ENCODE measurements at places on chromosomes 16 and 17. TPM values are rescaled to one million over a fixed set of nuclear protein-coding genes. Genes with fewer than 3 reads are reported as not detected.

The TMEM100 gene
- polyA plus RNA-seq, result not detected

DNA sequence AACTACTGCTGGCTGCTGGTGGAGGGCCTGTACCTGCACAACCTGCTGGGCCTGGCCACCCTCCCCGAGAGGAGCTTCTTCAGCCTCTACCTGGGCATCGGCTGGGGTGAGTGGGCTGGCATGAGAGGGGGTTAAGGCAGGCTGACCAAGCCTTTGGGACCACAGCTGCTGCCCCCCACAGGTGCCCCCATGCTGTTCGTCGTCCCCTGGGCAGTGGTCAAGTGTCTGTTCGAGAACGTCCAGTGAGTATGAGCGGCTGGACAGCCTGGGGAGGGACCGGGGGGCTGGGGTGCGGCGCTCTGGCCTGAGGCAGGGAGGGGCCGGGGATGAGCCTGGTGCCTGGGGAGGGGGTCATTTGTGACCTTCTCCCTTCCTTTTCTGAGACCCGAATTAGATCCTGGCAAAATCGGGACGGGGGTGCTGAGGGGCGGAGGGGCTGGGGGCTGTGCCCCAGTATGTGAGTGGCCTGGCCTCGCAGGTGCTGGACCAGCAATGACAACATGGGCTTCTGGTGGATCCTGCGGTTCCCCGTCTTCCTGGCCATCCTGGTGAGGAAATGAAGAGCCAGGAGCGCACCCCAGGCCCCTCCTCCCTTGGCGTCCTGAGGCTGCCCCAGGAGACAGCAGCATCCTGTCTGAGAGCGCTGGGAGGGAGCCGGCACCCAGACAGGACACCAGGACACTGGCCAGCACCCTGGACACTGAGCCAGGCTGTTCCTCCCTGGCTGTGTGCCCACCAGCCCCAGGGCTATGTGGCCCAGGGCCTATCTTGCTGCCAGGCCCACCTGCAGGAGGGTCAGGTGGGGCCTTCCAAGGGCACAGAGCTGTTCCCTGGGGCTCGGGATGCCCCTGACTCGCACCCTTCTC lies 8.0 kb downstream of the GCGR start:
- no peak for DNase-seq

GRCh38 chr16:30950516-30951065 lies 1.7 kb downstream of the ORAI3 start:
- no peak for DNase-seq

GRCh38 chr16:6957681-6958080 lies 375.0 kb upstream of the RBFOX1 start:
- DNase-seq, result no peak

The STAC2 gene
- polyA plus RNA-seq, result not detected

DNA sequence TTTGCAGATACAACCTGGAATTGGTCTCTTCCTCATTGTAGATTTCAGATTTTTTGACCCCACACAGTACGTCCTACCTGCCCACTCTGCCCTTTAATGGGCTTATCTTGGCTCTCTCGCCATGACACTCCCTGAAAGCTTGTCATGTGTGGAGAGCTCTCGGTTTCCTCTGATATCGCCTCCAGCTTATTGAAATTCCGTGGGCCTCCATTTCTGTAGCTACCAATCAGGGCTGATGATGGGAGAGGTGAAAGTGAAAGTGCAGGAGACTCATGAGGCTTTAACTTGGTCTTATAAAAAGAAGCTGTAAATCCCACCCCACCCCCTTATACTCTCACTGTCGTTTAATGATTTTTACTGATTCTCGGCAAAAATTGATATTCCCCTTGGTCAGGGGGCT lies 17.7 kb downstream of the HOXB1 start:
- DNase-seq, result no peak

The PTX4 gene
- polyA plus RNA-seq, result not detected

The B9D1 gene
- not detected for polyA plus RNA-seq

- no peak for DNase-seq
Observed at GRCh38 chr16:53057658-53058057, 2.9 kb downstream of the CHD9 start.

The SEZ6L2 gene
- not detected for polyA plus RNA-seq

The CA7 gene
- polyA plus RNA-seq, result not detected

- no peak for DNase-seq
Observed at GRCh38 chr17:10249271-10250010, 51.0 kb upstream of the GAS7 start.
